Activated CD8-positive, alpha-beta memory T cell treated with anti-CD3 and anti-CD28 coated beads, Interleukin-2, amount 10 ng/mL, durations not matched to agents 7 days and 5 days (primary cell): ENCODE measurements at places on chromosomes 2 and 18. TPM values are rescaled to one million over a fixed set of nuclear protein-coding genes. Genes with fewer than 3 reads are reported as not detected.

GRCh38 chr2:57450170-57450569, 596.4 kb upstream of the VRK2 start:
- DNase-seq: no peak

- DNase-seq: no peak
Measured at GRCh38 chr2:31765078-31765945, 184.6 kb upstream of the SRD5A2 start.

GRCh38 chr2:153287109-153287801, 191.3 kb downstream of the RPRM start:
- no peak for DNase-seq

The ONECUT2 gene
- not detected for total RNA-seq

GRCh38 chr2:186486651-186487647, 889 bp downstream of the ZC3H15 start:
- no peak for DNase-seq

GRCh38 chr18:74310411-74310810, 5.2 kb upstream of the C18orf63 start:
- DNase-seq: no peak

GRCh38 chr2:157815421-157815820, 60.7 kb downstream of the ACVR1 start:
- no peak for DNase-seq

DNA sequence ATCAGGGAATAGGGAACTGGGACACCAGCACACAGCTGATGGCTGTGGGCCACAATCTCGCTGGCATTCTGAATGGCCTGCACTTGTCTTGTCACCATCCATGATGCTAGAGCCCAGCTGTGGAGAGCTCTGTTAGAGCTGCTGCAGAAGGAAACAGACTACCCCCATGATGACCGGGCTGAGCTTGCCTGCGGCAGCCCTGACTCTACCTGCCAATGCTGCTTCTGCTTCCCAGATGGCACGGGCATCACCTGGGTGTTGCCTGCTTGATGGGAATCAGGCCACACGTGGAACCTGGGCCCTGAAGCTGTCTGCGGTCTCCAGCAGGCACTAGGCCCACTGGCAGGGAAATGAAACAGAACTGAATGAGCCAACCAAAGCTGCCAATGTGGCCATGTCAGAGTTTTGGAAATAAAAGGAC, 11.2 kb upstream of the DAW1 start:
- DNase-seq: no peak

GRCh38 chr2:231235217-231235616, 36.8 kb downstream of the ARMC9 start:
- no peak for DNase-seq

DNA sequence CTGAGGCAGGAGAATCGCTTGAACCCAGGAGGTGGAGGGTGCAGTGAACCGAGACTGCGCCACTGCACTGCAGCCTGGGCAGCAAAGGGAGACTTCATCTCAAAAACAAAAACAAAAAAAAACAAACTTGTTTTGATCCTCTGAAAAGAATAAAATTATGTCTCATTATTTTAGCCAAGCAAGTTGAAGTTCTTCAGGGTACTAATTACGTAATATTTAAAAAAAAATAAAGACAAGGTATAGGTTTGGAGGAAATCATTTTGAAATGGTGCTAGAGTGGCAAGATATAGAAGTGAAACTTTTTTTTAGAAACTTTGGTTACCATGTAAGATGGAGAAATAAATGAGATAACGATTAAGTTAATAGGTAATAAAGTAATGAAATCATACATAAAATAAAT, 54.4 kb upstream of the TMEM247 start:
- no peak for DNase-seq

DNA sequence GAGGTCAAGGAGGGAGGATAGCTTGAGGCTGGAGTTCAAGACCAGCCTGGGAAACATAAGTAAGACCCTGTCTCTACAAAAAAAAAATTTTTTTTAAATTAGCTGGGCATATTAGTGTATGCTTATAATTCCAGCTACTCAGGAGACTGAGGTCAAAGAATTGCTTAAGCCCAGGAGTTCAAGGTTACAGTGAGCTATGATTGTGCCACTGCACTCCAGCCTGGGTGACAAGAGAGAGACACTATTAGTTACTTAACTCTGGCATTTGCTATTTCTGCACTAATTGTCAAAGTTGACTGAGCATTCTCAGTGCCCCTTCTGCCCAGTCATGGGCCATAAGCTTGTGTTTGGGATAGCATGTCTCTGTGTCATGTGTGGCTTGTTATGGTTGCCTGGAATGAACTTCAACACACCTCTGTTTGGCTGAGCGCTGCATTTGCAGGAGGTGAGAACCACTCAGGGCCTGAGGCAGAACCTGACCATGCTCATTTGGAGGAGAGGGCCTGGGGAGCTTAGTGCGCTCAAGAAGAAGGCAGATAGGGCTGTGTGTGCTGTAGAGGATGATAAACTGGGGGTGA, 77.7 kb downstream of the SH3RF3 start:
- no peak for DNase-seq

GRCh38 chr2:100813527-100813926, 6.4 kb upstream of the NPAS2 start:
- no peak for DNase-seq

GRCh38 chr18:44870631-44871502, 190.2 kb downstream of the SETBP1 start:
- DNase-seq: no peak

- DNase-seq: no peak
Measured at GRCh38 chr2:120898961-120899750, 163.5 kb downstream of the GLI2 start.

The CRYGC gene
- not detected for total RNA-seq

DNA sequence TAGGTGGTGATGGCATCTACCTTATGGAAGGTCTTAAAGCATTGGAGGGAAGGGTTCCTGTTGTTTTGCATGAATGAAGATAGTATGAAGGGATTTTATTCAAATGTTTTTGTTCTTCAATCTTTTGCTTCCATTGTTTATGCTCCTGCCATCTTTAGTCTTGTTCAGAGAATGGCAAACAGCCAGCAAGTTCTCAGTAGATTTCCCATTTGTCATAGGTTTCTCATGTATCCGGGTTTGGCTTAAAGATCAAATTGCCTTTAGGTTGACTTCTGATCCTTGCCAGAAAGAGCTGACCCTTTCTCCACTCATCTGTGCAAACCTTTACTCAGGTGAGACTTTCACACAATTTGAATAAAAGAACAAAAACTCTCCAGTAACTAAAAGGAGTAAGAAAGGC, 44.2 kb upstream of the STAT4 start:
- no peak for DNase-seq

The CERKL gene
- not detected for total RNA-seq

The KCNIP3 gene
- not detected for total RNA-seq

GRCh38 chr18:42548493-42548892, 567.0 kb downstream of the RIT2 start:
- no peak for DNase-seq

- no peak for DNase-seq
Measured at GRCh38 chr18:74625157-74625556, 27.5 kb downstream of the ZNF407 start.

- DNase-seq: no peak
Measured at GRCh38 chr2:142531377-142531776, 346.1 kb upstream of the KYNU start.

The MIB1 gene
- total RNA-seq: 54.8 TPM

The ARHGAP28 gene
- not detected for total RNA-seq

DNA sequence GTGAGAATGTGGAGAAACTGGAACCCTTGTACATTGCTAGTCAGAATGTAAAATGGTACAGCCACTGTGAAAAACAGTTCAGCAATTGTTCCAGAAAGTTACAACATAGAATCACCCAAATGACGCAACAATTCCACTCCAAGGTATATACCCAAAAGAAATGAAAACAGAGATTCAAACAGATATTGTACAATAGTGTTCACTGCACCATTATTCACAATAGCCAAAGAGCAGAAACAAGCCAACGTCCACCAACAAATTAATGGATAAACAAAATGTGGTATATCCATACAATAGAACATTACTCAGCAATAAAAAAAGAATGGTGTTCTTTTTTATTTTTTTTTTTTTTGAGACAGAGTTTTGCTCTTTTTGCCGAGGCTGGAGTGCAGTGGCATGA, 10.9 kb downstream of the CLASP1 start:
- no peak for DNase-seq

The STPG4 gene
- 0.20 TPM for total RNA-seq

The DSG2 gene
- 0.35 TPM for total RNA-seq

DNA sequence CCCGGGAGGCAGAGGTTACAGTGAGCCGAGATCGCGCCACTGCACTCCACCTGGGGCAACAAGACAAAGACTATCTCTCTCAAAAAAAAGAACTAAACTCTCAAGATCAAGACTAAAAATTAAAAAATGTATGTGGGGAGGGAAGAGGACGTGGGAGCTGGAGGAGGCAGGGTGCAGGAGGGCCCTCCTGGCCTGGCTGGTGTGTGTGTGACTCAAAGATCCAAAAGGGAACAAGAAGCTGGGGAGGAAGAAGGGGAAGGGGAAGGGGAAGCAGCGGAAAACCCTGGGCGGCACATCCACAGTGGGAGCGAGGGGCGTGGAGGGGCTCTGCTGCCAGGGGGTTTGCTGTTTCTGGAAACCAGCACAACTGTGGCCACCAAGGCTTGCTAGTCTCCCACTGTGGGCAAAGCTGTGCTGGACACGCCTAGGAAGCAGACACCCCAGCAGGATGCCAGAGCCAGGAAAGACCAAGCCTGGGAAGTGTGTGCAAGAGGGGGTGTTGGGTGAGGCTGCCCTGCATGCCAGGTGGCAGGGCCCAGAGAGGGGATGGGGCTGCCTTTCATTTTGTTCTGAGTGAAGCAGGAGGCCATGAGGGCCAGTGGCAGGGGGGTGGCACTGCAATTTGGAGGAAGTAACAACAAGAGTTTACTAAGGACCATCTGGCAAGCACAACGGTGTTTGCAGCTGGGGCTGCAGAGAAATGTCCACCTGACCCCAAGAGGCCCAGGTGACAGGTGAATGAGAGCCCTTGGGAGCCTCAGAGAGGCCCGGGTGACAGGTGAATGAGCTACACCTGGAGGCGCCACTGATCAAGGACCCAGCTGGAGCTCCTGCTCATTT, 44.5 kb downstream of the ANO7 start:
- DNase-seq: no peak

The HRH4 gene
- total RNA-seq: not detected

DNA sequence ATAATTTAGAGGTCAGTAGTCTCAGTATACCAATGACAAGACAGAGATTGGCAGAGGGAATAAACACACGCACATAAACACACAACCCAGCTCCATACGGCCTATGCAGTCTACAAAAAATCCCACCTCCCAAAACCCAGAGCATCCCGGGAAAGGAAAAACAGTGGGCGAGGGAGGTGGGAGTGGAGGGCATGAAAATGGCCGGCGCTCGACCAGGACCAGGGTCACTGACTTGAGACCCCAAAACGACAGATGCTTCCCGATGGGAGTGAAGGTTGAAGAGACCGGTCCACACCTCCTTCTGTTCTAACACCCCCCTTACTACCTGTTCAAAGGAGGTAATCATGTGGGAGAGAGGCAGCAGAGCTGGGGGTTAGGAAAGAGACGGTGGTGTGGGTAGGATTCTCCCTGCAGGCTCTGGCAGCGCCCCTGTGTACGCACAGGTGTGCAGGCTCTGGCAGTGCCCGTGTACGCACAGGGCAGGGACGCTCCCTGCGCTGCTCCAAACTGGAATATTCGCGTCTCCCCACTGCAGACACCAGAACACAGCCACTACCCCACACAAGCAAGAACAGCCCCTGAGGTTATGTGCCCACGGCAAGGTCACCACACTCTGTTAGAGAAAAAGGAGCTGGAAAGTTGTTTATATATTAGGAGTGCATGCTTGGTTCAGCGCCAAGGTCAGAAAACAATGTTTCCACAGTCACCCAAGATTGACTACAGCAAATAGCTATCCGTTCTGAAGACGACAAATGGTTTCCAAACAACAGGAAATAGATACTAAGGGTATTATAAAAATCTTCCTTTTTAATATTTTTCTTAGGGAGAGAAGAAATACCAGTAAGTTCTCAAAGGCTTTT, 67.9 kb downstream of the EIPR1 start:
- DNase-seq: no peak

- DNase-seq: peak; percentile 73
Measured at GRCh38 chr18:51196811-51197660, 445 bp downstream of the MEX3C start.

The AKAIN1 gene
- total RNA-seq: not detected

The ATF2 gene
- total RNA-seq: 58.4 TPM

GRCh38 chr18:58161659-58162058, 117.6 kb downstream of the NEDD4L start:
- no peak for DNase-seq

The CCDC150 gene
- 18.6 TPM for total RNA-seq
